ENCODE measurements at places on chromosomes 5 and 9.

GRCh38 chr9:127136880-127137639 lies 14.6 kb upstream of the ANGPTL2 start:
- DNase-seq, result no peak

DNA sequence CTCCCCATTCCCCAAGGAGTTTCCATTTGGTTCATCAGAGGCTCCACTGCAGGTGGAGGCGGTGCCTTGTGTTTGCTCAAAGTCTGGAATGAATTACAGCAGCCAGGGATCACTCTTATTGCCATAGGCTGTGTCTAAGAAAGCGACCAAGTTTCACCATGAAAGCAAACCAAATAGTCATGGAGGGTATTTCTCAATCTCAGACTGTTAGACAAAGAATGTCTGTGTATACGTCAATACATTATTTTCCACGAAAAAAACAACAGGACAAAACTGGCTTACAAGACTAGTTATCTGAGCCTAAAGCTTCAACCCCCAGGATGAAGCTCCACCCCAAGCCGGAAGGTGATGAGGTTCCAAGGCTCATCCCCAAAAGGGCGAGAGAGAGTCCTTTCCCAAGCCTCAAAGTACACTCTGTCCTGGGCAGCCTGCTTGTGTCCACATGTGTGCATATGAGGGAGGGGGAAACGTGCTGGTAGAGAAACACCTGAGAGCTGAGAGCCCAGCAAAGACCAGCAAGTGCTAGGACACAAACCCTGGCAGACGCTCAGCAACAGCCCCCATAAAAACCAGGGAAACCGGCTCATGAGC lies 4.3 kb downstream of the B4GALT1 start:
- DNase-seq, result no peak

GRCh38 chr5:11251247-11251646 lies 490.2 kb upstream of the DAP start:
- DNase-seq, result peak; percentile 56

DNA sequence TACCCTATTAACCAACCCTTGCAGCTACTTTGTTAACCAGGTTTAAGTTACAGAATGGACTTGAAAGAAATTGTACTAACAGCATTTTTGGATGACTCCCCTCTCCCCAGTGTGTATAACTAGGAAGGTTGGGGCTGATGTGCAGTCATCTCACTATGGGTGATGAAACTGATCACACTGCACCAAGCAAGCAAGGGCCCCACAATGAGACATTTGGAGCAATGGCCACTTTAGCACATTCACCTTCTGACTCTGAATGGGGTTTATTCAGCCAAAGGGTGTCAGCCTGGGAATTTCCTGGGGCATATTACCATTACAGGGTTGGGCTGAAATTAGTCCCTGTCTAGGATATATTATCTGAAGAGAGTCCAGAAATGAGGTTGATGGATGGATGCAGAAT lies 18.7 kb upstream of the CYFIP2 start:
- no peak for DNase-seq

DNA sequence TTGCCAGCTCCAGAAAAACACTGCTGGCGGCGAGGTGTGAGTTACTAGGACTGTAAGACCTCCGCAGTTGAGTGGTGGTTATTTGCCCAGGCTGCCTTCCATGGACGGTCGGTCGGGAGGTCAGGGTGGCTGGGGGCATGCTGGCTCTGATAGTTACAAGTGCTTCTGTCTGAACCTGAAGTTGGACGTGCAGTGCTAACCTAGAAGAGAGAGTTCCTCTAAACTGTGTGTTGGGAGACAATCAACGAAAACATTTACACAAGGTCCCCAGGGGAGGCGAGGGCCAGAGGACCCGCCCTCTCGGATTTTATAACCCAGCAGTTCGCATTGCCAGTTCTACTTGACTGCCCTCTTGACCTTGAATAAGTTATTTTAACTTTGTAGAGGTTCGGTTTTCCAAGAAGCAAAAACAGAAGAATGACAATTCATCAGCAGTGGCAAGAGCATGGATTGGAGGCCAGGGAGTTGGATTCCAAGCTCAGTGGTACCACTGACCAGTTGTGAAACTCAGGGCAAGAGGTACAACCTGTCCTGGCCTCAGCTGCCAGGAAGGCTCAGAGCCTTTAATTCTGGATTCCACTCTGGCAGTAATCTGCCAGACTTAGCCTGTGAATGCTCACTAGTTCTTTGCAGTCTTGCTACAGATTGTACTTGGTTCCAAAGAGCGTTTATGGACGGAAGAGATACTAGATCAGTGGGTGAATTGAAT lies 28.7 kb upstream of the PDE8B start:
- DNase-seq, result no peak

- peak; percentile 49 for DNase-seq
Observed at GRCh38 chr5:322942-323879, 1.7 kb downstream of the AHRR start.

DNA sequence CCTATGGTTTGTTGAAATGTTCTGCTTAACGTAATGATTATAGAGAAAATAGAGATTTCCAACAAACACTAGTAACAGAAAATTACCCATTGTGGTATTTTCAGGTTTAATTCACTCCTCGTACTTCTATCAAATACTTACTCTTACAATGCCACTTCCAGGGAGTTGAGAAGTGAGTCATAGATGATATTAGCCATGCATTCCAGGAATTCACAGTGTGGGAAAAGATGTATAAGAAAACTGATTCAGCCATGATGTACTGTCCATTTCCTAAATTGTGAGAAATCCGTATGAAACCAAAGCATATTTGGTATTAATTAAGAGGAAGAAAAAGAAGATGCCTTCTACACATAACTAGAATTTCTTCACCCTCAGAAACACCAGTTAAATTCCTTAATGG lies 1854.6 kb upstream of the WWC1 start:
- DNase-seq, result peak; percentile 69

DNA sequence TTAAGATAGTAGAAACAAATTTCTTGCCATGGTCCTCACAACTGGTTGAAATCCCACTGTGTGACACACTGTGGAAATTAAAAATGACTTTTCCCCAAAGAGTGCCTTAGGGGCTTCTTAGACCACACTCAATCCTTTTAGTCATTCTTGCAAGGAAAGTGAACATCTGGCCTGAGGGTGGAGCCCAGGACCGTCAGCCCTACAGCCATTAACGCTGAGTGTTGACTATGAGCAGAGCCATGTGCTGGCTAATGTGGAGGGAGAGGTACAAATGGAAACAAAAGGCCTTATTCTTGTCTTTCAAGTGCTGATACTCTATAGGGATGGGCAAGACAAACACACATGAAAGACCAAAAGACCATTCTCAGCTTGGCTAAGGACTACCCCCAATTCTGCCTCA lies 456.5 kb downstream of the ZSWIM6 start:
- DNase-seq, result no peak

DNA sequence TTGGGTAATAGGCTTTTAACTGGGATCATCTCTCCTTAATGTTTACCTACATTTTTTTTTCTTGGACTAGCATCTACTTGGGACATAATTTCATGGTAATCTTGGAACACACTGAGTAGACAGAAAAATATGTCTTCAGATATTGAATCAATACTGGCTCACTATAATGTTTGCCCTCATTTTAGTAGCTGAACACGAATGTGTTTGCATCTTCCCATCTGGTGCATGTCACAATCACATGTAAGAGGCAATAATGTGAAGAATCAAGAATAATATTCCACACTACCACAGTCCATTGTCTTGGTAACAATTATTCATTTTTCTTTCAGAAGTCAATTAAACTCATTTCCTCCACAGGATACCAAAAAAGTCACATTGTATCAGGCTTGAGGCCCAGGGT lies 382.7 kb upstream of the CDH10 start:
- no peak for DNase-seq

GRCh38 chr9:87267251-87268070 lies 230.2 kb upstream of the DAPK1 start:
- DNase-seq, result peak; percentile 51

DNA sequence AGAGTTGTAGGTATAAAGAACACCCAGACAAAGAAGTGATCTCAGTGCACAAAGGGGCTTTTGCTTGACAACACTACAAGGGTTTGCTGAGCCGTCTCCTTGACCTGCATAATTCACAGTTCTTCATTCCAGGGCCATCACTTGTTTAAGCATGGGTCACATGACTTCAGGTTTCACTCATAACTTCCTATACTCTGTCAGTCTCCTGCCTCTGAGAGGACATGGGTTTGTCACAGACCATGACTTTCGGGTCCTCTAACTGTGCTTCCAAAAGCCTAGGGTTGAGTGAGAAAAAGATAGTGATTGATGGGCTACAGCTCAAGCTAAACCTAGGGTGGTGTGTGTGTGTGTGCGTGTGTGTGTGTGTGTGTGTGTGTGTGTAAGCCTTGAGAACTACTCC lies 166.4 kb downstream of the CDH6 start:
- no peak for DNase-seq

DNA sequence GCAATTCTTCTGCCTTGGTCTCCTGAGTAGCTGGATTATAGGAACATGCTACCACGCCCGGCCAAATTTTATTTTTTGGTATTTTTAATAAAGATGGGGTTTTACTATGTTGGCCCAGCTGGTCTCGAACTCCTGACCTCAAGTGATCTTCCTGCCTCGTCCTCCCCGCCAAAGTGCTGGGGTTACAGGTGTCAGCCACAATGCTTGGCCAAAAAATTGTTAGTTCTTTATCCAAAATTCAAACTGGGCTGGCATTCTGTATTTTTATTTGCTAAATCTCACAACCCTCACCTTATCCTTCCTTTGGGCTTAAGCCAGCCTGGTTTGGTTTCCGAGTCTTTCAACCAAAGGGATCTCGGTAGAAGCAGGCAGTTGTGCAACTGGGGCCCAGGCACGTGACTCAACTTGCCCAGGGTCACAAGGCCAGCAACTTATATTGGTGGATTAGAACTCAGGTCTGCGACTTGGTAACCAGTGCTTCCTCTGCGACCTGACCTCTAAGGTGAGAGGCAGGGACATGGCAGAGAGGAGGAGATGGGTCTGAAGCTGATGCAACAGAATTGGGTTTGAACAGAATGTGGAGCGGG lies 26.5 kb upstream of the BOD1 start:
- DNase-seq, result no peak

DNA sequence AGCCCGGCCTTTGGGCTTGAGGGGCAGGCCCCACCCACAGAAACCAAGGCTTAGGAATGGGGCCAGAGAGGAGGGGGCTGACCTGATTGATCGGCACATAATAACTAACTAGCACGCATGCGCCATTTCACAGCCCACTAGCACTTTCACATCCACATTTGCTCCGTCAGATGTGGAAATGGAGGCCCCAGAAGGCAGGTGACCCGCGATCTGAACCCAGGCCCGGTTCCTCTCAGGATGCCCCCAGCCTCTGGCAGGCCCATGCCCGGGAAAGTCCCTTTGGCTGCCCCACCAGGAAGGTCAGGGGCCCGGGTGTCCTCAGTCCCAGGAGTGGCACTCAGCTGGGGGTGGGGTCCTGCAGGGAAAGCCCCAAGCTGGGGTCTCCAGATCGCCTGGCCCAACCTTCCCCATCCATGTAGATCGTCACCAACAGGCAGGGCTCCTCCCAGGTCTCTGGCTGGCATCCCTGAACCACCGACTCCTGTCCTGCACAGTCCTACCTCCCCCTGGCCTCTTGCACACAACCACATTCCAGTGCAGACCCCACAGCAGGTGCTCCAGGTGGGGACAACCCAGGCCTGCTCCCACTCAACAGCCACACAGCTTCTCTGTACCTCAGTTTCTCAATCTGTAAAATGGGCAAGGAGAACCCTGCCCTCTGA lies 46.7 kb downstream of the VAV2 start:
- DNase-seq, result no peak

- peak; percentile 43 for DNase-seq
Observed at GRCh38 chr9:125888211-125888610, 141.0 kb downstream of the PBX3 start.

GRCh38 chr9:22416692-22417060 lies 29.9 kb upstream of the DMRTA1 start:
- DNase-seq, result peak; percentile 6

DNA sequence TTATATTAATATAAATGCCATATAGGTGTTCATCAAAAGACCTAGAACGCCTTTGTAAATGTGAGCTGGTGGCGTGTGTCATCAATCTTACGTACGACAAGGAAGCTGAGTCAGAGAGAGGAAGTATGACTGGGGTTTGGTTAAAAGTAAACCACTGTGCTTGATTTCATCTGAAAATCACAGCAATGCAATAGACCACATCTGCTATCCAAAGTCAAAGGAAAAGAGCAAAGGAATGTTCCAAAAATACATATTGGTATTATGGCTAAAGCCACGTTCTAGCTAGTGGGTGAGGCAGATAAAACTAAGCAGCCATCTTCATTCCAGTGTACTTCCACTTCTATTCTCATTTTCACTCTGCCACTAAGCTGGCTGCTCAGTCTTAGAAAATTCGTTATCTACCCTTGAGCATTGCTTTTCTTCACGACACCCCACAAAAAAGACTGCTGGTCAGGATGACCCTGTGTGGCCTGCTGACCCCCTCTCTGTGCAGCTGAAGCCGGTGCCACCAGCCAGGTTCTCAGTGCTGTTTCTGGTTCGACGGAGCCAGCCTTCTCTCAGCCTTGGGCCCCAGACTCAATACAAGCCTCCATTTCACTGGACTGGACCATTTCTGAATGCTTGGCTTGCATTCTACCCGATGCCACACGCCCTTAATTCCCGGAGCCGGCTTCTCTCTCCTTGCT lies 23.8 kb downstream of the SHC3 start:
- peak; percentile 86 for DNase-seq

- DNase-seq, result no peak
Observed at GRCh38 chr5:66239034-66239433, 94.9 kb downstream of the SREK1 start.

GRCh38 chr9:120698766-120699165 lies 15.5 kb downstream of the MEGF9 start:
- DNase-seq, result peak; percentile 16

GRCh38 chr9:35736201-35736633 lies 3.8 kb downstream of the CREB3 start:
- DNase-seq, result peak; percentile 87

DNA sequence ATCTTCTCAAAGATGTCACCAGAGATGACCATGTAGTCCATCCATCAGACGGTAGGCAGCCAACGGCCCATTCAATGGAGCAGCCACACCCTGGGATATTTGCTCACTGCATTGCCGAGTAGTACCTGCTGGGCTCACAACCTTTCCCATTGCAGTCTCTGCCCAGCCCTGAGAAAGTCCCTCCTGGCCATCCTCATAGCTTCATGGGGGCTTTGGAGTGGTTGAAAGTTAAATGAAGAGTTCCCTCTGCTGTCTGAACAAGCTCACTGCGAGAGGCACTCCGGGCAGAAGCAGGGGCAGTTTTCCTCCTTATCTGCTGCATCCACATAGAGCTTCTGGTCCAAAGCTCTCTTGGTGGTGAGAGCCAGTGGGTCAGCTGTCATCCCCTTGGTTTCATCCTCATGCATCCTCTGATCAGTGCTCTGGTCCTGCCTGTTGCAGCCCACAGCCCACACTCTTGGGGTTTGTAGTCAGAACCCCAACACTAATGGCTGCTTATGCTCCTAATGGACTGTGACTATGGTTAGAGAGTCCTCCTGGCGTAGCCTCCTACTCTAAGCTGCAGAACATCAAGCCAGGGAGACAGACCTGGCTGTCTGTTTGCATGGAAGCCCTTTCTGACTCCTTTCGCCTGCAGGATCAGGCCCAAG lies 23.3 kb downstream of the TNFSF8 start:
- DNase-seq, result peak; percentile 74

DNA sequence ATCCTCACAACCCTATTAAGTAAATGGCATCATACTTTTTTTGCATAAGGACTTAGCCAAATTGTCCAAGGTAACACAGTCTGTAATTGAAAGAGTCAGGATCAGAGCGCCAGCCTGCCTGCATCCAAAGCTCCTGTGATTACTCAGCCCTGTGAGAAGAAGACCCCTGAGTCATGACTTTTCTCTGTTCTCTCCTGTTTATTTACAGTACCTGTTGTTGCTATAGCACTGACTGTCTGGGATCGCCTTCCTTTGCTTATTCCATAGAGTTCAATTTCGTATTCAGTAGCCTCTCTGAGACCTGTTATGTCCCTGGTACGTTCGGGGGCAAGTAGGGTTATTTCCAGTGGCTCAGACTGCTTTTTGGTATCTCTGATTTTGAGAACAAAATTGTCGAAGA lies 71.8 kb downstream of the TNC start:
- DNase-seq, result no peak

All from astrocyte of the hippocampus (primary cell).